Activated CD4-positive, alpha-beta memory T cell treated with anti-CD3 and anti-CD28 coated beads, Interleukin-2, amount 10 ng/mL, durations not matched to agents 7 days and 5 days (primary cell): ENCODE measurements at places on chromosomes 12 and 14.

- peak; percentile 28 for DNase-seq
Measured at GRCh38 chr14:74574090-74574433, 38.0 kb downstream of the LTBP2 start.

DNA sequence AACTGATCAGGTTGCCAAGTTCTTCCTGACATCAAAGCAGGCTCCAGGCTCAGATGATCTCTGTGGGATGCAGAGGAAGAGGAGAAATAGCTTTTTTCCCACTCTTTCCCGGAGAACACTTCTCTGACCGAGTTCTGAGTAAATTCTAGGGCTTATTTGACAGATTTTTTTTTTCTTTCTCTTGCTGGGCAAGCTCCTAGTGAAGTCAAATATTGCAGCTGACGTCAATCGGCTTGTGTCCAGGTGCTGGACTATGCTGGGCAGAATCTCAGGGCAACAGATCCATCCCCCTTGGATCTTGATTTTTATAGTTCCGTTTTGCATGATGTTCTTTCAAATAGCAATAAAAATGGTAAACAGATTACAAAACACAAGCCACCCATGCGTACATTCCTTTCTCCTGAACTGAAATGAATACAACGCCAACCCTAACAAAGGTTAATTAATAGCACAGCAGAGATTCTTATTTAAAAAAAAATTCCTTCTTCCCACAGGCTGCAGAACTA lies 182.2 kb downstream of the NOVA1 start:
- no peak for DNase-seq

- DNase-seq: no peak
Measured at GRCh38 chr14:76612654-76613053, 148.6 kb upstream of the VASH1 start.

DNA sequence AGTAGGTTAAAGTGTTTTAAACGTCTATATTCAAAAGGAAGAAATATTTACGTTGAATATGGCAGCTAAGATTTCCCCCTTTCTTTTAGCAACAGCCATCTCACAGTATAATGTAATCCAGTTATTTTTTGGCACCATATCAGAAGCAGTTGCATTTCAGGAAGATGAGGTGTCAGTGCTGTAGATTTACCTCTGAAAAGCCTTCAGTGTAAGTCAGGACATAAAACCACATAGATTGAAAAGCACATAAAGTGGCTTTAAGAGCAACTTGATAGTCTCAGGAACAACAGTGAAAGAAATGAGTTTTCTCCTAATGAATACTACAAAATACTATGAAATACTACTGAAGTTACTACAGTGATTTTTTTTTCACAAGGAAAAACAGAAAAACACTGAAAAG lies 6.9 kb downstream of the MLH3 start:
- DNase-seq: no peak
